ENCODE measurements at places on chromosomes 1 and 21.

DNA sequence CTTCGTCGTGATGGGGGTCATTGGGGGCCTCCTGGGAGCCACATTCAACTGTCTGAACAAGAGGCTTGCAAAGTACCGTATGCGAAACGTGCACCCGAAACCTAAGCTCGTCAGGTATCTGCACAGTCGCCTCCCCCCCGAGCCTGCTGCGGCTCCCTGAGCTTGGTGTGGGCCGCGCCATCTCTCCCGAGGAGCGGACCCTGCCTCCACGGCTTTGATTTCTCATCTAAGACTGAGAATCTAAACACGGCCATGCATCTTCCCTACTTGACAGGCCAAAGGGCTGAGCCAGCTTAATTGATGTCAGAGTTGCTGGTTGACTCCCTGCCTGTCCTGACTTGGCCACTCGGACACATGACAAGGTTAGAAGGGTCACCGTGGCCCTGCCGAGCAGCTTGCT lies 19.1 kb downstream of the NPPA start:
- peaks cover 2% of the 10 kb centered on the region for H3K36me3 ChIP-seq
- no peak overlapping the region for H3K27ac ChIP-seq
- peak overlapping the region; percentile 33 for H3K4me3 ChIP-seq
- H3K4me1 ChIP-seq, result no peaks in the 10 kb centered on the region
- no peak for DNase-seq

- no peak overlapping the region for H3K27ac ChIP-seq
- H3K36me3 ChIP-seq, result no peaks in the 10 kb centered on the region
- no peaks in the 10 kb centered on the region for H3K4me1 ChIP-seq
- H3K27me3 ChIP-seq, result peaks cover 14% of the 10 kb centered on the region
Measured at GRCh38 chr1:210857705-210858104, 276.2 kb downstream of the KCNH1 start.

DNA sequence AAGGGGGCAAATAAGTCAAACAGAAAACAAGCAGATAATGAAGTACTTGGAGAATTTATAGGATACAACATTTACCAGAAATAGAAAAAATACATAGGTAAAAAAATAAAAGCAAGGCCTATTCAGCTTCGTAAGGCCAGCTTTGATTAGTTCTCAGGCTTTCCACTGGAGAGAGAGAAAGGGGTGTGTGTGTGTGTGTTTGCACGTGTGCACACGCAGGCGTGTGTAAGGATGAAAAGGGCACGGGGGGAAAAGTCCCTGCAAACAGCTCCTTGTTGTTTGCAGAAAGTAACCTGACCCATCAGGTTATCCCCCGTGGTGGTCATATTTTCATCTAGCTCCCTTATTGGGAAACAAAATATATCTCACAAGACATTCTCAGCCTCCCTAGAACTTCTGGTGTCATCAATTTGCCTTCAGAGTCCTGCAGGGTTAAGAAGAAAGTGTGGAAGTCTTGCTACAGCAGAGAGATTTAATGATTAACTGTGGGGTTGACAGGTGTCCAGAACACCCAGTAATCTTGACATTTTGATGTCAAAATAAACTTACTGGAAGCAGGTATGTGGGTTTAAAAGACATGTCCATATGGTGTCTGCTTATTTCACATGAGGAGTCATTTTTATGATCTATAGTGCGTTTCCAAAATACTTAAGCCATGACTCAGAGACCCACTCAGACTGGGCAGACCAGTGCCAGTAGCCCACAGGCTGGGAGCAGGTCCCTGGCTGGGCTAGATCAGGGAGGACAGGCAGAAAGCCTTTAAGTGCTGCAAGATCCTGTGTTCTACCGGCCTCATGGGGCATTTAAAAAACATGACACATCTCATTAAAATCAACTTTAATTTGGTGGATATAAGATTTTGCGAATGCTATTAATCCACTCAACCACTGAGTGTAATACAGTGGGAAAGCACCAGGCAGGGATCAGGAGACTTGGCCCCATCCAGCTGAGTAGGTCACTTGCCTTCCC lies 487.6 kb upstream of the CAMK1G start:
- H3K4me3 ChIP-seq, result no peak overlapping the region
- no peaks in the 10 kb centered on the region for H3K27me3 ChIP-seq
- no peaks in the 10 kb centered on the region for H3K4me1 ChIP-seq
- H3K36me3 ChIP-seq, result no peaks in the 10 kb centered on the region

GRCh38 chr1:233664804-233665574 lies 51.1 kb downstream of the KCNK1 start:
- DNase-seq, result no peak
- H3K4me1 ChIP-seq, result no peaks in the 10 kb centered on the region

DNA sequence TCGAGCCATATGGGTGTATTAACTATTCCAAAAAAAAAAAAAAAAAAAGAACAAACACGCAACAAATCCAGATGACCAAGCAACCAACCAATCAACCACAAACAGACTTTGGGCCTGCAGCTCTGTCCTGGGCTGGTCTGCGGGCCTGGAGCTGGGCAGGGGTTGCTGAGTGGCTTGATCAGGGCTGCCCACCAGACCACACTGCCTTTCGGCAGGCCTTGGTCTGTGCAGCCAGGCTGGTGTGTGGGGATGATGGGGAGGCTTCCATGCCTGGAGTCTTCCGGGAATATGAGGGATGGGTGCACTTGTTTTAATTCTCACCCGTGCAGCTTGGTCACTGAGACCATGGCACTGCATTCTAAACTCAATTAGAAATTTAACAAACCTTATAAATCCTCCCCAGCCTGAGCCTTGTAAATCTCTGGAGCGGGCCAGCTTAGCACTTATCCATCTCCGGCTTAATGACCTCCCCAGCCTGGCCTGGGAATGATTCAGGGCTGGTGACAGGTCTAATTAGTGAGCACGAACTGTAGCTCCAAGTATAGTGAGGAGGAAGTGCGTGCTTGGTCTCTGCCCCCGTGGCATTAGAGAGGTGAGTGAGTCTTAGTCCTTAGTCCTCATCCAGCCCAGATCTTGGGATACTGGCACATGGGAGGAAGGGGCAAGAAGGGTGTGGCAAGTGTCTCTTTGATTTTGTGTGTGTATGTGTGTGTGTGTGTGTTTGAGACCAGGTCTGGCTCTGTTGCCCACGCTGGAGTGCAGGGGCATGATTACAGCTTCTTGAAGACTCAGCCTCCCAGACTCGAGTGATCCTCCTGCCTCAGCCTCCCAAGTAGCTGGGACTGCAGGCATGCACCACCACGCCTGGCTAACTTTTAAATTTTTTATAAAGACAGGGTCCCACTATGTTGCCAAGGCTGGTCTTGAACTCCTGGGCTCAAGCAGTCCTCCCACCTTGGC lies 74.6 kb upstream of the CSF3R start:
- H3K36me3 ChIP-seq, result peaks cover 12% of the 10 kb centered on the region
- DNase-seq, result no peak
- H3K4me1 ChIP-seq, result peaks cover 10% of the 10 kb centered on the region
- peaks cover 73% of the 10 kb centered on the region for H3K27me3 ChIP-seq
- H3K4me3 ChIP-seq, result no peak overlapping the region

DNA sequence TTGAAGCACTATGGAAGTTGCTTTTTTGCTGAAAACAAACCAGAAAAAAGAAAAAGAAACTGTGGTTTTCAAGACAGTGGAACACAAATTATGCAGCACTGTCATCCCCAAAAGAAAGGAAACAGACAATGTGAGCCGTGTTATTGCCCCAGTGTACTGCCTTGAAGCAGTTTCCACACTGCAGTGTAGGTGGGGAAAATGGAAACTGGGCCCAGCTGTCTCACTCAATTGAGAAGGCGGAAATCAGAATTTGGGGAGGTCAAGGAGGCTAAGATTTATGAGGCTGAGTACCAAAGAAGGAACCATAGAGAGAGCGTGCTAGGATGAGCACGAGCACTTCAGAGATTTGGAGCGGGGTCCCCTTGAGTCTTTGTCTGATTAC lies 55.5 kb downstream of the MPZL1 start:
- no peaks in the 10 kb centered on the region for H3K27me3 ChIP-seq
- no peak overlapping the region for H3K27ac ChIP-seq
- no peak overlapping the region for H3K4me3 ChIP-seq

- H3K27me3 ChIP-seq, result peaks cover 22% of the 10 kb centered on the region
- H3K4me3 ChIP-seq, result no peak overlapping the region
- H3K36me3 ChIP-seq, result no peaks in the 10 kb centered on the region
- no peak overlapping the region for H3K27ac ChIP-seq
Measured at GRCh38 chr1:90614872-90615271, 102.2 kb downstream of the BARHL2 start.

DNA sequence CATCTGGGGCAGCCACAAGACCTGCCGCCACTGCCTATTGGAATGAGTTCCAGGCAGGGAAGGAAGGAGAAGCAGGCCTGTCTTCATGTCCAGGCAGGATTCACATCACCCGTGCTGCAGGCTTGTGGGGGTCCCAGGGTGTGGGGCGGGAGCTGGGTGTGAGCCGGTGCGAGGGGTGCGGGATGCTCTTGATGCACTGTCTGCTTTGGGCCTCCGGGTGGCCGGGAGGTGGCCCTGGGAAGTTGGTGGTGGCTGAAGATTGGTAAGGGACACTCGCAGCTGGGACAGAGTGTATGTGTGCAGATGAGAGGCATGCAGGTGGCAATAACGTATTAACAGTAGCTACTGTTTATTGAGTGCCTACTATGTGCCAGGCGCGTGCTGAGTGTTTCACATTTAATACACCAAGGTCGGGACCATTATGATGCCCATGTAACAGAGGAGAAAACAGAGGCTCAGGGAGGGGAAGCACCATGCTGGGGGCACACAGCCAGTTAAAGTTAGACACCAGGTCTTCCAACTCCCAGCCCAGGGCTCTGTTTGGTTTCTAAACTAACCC lies 3.3 kb downstream of the CROCC start:
- no peak overlapping the region for H3K4me3 ChIP-seq
- H3K27me3 ChIP-seq, result no peaks in the 10 kb centered on the region
- peaks cover 52% of the 10 kb centered on the region for H3K4me1 ChIP-seq
- H3K27ac ChIP-seq, result peak overlapping the region; percentile 81
- peaks cover 3% of the 10 kb centered on the region for H3K36me3 ChIP-seq

- no peak overlapping the region for H3K27ac ChIP-seq
- no peaks in the 10 kb centered on the region for H3K36me3 ChIP-seq
Measured at GRCh38 chr1:93753791-93754763, 72.4 kb upstream of the BCAR3 start.

GRCh38 chr21:29719521-29719920 lies 220.3 kb downstream of the GRIK1 start:
- no peak overlapping the region for H3K4me3 ChIP-seq
- H3K4me1 ChIP-seq, result no peaks in the 10 kb centered on the region
- no peaks in the 10 kb centered on the region for H3K27me3 ChIP-seq
- H3K27ac ChIP-seq, result no peak overlapping the region
- no peak for DNase-seq
- H3K36me3 ChIP-seq, result peaks cover 2% of the 10 kb centered on the region

GRCh38 chr1:28313702-28314546 lies 14.9 kb upstream of the MED18 start:
- H3K27ac ChIP-seq, result no peak overlapping the region
- no peaks in the 10 kb centered on the region for H3K4me1 ChIP-seq
- no peak overlapping the region for H3K4me3 ChIP-seq
- DNase-seq, result no peak
- H3K27me3 ChIP-seq, result no peaks in the 10 kb centered on the region

DNA sequence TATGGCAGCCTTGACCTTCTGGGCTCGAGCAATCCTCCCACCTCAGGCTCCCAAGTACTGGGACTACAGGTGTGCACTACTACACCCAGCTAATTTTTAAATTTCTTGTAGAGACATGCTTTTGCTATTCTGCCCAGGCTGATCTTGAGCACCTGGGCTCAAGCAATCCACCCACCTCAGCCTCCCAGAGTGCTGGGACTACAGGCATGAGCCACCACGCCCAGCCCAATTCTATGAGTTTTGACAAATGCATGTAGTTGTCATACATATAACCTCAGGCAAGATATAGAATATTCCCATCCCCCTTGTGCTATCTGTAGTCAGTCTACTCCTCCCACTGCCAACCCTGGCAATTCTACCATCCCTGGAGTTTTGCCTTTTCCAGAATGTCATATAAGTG lies 38.7 kb upstream of the TTC22 start:
- DNase-seq, result no peak
- H3K4me3 ChIP-seq, result no peak overlapping the region
- H3K27ac ChIP-seq, result no peak overlapping the region
- peaks cover 2% of the 10 kb centered on the region for H3K36me3 ChIP-seq
- no peaks in the 10 kb centered on the region for H3K4me1 ChIP-seq

DNA sequence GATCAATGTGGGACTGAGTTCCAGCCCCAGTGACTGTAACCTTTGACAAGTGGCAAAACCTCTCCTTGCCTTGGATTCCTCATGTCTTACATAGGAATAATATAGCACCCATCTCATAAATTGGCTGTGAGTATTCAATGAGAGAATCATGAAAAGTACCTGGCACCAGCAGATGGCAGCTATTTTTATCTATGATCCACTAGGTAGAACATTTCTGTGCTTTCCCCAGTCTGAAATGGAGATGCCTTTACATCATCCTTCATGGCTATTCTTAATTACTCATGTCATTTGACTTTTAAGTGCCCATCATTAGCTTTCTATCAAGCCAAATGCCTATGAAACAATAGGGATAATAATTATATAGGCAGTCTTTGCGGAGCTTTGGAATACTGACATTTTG lies 130.1 kb downstream of the TGFB2 start:
- H3K4me1 ChIP-seq, result peaks cover 10% of the 10 kb centered on the region
- no peak for DNase-seq
- H3K4me3 ChIP-seq, result no peak overlapping the region
- no peak overlapping the region for H3K27ac ChIP-seq

GRCh38 chr1:247113094-247113497 lies 8.9 kb upstream of the ZNF669 start:
- H3K36me3 ChIP-seq, result peaks cover 9% of the 10 kb centered on the region
- peaks cover 11% of the 10 kb centered on the region for H3K4me1 ChIP-seq
- no peak overlapping the region for H3K27ac ChIP-seq
- peaks cover 44% of the 10 kb centered on the region for H3K27me3 ChIP-seq
- H3K4me3 ChIP-seq, result no peak overlapping the region

- H3K27me3 ChIP-seq, result no peaks in the 10 kb centered on the region
- no peaks in the 10 kb centered on the region for H3K4me1 ChIP-seq
- no peak for DNase-seq
- H3K27ac ChIP-seq, result no peak overlapping the region
- H3K36me3 ChIP-seq, result no peaks in the 10 kb centered on the region
- no peak overlapping the region for H3K4me3 ChIP-seq
Measured at GRCh38 chr1:187262731-187263130, 434.0 kb downstream of the PLA2G4A start.

DNA sequence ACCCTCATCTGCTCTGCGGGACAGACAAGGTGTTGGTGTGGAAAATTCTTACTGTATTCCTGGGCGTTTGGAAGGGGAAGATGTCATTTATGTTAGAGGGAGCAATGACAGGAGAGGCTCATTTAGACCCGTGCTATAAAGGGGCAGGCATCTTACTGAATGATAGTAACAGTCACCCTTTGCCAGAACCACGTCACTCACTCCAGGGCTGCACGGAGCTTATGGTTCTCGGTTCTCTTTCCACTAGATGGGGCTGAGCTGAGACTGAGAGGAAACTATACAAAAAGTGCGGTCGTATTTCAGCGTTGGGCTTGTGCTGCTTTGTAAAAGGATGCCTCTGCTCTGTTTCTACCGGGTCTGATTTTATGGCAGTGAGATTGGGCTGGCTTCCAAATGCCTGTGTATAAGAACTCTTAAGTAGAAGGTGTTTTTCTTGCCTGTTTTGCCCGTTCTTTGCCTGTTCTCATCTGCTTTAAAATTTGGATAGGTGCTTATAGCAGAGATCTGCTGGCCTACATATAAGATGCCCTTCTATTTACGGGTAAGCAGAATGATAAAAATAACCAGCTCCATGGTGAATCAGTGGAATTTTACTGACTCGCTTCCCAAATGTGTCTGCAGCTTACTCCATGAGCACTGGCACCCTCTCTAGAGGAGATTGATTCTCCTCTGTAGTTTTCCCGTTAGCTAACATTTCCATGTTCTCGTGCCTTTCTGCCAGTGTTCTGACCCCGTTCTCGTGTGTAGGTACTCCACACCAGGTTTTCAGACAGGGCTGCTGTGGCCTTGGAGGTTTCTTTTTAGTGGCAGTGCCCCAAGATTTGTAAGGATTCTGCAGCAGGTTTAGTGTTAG lies 55.9 kb downstream of the MRPS6 start:
- no peaks in the 10 kb centered on the region for H3K27me3 ChIP-seq
- H3K36me3 ChIP-seq, result peaks cover 7% of the 10 kb centered on the region
- peak; percentile 16 for DNase-seq
- peak overlapping the region; percentile 87 for H3K27ac ChIP-seq
- H3K4me1 ChIP-seq, result peaks cover 49% of the 10 kb centered on the region

All from T-helper 17 cell (primary cell).